Endothelial cell (in vitro differentiated cells): ENCODE measurements at places on chromosomes 13 and 19. TPM values are rescaled to one million over a fixed set of nuclear protein-coding genes. Genes with fewer than 3 reads are reported as not detected.

GRCh38 chr13:71852736-71853135, 14.3 kb downstream of the DACH1 start:
- DNase-seq: no peak

DNA sequence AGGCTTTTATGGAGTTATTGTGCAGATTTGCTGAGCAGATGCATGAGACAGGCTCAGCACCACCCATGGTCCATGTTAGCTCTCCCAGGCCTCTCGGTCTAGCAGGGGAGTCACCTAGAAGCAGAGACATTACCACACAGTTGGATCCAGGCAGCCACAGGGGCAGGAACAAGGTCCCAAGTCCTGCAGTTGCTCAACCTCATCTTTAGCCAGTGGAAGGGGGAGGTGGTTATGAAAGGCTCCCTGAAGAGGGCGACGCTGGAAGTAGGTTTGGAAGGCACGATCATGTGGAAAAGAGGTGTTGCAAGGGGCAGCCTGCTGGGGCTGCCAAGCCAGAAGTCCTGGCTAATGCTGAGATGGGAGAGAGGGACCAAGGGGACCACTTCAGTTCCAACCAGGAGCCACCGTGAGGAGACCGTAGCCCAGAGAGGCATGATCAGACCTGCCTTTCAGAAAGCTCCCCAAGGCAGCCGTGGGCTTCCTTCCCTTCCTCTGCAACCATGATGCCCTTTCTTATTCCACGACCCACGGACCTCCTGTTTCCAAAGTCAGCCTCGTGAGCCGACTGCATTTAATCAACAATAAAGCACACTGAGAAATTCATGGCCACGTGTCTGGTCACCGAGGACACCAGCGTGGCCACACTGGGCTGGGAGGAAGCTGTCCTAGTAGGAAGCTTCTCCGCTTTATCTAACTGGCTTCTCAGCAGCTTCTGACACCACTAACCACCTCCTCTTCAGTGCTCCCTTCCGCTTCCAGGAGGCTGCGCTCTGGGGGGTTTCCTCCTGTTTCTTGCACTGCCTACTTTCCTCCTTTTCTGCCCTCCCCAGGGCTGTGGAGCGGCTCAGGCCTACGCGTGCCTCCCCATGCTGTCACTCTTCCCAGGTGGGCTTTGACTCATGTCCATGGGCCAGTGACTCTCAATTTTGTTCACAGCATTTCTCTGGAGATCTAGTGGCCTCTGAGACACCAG, 2.6 kb downstream of the AP1M1 start:
- no peak for DNase-seq

- no peak for DNase-seq
These were observed 85.3 kb upstream of the MYCBP2 start for GRCh38 chr13:77412116-77412635.

The CYP2S1 gene
- 17.5 TPM for total RNA-seq

The CXCL17 gene
- not detected for total RNA-seq

- DNase-seq: no peak
These were observed 37.1 kb downstream of the MLLT1 start for GRCh38 chr19:6242677-6243076.

The ZFR2 gene
- total RNA-seq: 1.8 TPM

- no peak for DNase-seq
These were observed 8.9 kb downstream of the RASGRP4 start for GRCh38 chr19:38417146-38417543.

DNA sequence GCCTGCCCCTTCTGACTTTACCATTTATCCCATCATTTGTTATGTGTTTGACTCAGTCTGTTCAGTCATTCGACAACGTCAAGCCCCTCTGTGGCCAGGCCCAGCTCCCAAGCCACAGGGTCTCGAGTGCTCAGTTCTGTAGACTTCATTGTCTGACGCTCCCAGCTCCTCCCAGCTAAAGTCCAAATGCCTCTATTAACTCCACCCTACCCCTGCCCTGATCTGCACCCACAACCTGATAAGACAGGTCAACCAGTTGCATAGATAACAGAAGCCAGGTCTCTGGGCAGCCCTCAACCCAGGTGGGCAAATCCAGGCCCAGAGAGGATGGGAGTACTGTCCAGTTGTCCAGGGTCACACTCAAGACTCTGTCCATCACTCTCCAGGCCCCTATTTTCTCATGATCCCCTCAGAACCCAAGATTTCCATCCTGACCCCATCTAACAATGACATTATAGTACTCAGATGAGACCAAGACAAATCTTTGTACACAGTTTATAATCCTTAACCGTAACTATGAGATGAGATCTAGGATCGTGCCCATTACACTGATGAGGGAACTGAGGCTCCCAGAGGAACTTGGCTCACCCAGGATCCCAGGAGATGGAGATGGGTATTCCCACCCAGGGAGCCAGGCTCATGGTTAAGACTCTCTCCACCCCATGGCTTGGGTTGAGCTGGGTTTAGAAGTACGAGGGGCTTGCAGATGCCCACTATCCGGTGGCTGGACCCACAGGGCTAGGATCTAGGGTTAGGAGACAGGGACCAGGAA, 1.1 kb downstream of the TM6SF2 start:
- DNase-seq: no peak

DNA sequence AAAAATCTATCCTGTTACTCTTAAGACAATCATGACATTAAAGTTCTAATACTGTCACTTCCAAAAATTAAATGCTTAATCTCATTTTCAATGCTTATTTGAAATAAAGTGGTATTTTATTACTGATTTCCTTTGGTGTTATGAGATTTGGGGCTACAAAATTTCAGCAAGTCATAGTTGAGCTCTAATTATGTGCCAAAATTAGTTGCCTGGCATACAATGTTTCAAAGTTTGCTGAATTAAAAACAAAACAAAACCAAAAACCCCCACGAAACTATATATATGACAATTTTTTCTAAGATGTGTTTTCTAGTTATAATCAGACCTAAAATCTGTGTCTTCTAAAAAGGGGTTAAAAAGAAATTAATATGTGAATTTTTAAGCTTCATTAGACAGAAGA, 62.2 kb downstream of the KCNRG start:
- DNase-seq: no peak

The CACNA1A gene
- total RNA-seq: 9.0 TPM

DNA sequence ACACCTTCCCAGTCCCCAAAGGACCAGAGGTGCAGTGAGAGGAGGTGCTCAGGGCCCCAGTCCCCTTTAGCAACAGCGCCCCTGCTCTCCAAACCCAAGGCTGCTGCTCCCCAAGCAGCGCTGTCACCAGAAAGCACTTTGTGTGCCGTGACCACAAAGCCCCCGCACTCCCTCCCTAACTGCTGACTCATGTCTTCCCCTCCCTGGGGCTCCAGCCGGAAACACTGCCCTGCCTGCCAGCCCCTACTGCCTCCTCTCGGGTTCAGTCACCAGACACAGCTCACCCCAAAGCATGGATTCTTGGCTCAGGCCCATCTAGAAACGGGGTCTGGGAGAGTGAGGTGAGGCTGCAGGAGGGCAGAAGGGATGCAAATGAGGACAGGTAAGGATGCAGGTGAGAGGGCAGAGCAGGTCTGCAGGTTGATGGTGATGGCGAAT, 4.9 kb upstream of the TNFSF14 start:
- DNase-seq: no peak

DNA sequence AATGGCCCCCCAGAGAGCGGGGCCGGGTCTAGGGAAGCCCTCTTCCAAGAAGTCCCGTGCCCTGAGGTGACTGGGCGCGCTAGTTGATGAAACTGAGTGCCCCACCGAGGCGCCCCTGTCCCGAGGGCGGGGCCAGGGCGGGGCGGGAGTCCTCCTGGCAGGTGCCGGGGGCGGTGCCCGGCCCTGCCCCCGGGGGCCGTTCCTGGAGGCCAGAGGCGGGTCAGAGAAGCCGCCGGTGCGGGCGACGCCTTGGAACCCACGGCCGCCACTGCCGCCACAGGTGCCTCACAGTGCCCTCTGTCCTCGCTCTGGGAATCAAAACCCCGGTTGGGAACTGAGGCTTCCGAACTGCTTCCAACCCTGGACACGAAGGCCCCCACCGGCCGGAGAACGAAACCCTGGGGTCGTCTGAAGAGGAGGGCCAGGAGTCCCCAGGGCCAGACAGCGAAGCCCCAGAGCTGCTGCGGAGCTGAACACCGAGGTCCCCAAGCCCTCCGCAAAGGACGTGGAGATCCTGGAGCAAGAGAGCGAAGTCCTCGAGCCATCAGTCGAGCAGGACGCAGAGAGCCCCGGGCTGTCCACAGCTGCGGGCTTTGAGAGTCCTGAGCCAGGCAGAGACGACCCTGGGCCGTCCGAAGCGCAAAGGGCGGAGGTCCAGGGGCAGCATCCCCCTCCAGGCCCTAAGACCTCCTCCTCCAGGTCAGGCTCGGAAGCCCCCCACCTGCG, at the start of gene MISP3:
MISP3 (plus strand) TSS at position 252 of the 726 bp plus-strand sequence. CDS start 524 bp downstream, outside the sequence.
- no peak for DNase-seq

DNA sequence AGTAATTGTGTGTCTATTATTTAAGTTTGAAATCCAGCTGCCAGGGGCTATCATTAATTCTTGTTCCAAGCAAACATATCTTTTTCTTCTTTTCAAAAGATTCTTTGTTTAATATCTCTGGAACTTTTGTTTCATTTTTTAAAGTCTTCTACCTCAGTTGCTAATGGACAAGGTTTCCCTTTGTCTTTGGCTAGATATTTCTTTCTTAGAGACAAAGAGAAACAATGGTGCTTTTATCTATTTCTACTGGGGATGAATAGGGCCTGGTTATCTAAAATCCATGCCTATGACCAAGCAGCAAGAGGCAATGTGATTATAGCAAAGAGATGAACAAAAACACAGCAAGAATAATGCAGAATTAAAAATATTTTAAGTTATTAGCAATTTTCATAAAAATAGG, 661.3 kb upstream of the KLF12 start:
- DNase-seq: no peak

DNA sequence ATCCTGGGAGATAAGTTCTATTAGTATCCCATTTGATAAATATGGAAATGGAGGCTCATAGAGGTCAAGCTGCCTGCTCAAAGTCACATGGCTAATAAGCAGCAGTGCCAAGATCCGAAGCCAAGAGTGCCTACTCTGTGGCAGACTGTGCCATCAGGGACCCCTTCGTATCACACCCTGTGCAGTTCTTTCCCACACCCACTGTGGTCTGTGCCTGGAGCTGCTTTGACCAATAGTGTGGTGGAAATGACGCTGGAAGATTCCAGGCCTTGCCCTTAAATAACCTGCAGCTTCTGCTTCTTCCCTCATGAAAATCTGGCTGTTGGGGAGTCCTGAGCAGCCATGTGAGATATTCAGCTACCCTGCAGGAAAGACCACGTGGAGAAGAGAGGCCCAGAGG, 10.1 kb downstream of the OPA3 start:
- DNase-seq: no peak

DNA sequence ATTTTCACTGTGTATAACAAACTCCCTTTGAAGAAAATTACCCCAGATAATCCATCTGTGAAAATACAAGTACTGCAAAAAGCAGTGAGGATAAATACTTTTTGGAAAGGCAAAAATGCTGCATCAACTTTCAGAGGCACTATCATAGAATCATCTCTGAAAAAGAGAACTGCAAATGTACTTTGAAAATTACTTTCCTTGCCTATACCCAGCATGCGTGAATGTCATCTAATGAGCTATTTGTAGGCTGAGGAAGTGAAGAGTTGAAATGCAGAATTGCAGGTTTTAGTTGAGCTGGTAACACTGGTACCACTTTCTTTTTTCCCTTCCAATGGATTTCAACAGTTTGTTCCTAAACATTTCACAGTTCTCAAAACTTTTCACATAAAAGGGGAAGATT, 196.7 kb downstream of the TBC1D4 start:
- no peak for DNase-seq

- no peak for DNase-seq
These were observed 154.3 kb downstream of the SIPA1L3 start for GRCh38 chr19:38061294-38061693.

DNA sequence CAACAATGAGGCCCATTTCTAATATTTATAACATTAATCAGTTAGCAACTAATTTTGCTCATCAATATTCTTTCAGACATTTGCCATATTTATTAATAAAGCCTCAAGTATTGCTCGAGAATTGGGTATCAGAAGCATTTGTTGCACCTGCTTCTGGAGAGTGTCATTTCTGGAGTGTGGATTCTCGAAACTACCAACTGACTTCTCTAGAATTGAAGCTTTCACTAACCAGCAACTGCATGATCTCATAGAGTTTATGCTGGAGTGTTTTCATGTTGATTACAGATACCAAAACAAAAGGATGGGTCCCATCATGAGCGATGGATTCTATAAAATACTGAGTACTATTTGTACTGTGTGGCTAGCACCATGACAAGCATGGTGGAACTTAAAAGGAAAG, 121.0 kb upstream of the SLC7A1 start:
- DNase-seq: no peak

GRCh38 chr13:98133946-98134345, 8.9 kb upstream of the FARP1 start:
- no peak for DNase-seq

The PCSK4 gene
- 8.4 TPM for total RNA-seq

GRCh38 chr13:96481482-96481881, 391.6 kb downstream of the HS6ST3 start:
- DNase-seq: no peak

The KLK5 gene
- total RNA-seq: not detected

DNA sequence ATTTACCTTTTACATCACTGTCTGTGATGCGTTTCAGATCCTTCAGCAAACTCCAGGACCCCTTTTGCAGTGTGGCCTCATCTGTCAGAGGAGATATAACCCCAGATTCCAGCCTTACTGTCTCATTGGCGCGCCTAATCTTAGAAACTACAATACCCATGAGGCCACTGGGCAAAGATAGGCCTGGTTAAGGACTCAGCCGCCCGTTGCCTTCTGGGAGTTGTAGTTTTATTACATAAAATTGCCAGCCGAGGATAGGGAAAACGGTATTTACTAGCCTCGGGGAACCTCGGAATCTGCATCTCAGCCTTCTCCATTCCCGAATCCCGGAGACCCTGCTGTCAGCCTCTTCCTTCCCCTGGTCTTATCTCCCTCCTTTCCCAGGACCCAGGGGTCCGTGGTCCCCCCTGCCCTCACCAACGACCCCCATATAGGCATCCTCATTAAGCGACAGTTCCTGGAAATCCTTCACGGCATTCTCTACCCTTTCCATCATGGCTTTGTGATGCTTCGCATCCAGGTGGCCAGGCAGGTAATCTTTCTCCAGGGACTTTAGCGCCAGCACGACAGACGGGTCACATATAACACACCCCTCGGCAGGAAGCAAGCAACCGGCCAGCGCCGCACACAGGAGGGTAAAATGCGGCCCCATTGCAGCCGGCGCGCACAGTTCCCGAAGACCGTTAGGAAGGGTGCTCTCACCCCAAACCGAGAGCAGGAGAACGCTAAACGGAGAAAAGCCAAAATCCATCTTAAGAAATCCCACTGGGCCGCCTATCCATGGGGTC, 1.3 kb downstream of the IZUMO1 start:
- DNase-seq: peak; percentile 60

The KLK8 gene
- not detected for total RNA-seq

GRCh38 chr19:42322305-42322704, 3.1 kb upstream of the MEGF8 start:
- no peak for DNase-seq

GRCh38 chr13:66837246-66837645, 392.9 kb downstream of the PCDH9 start:
- no peak for DNase-seq

- no peak for DNase-seq
These were observed 1.6 kb upstream of the BBC3 start for GRCh38 chr19:47232422-47233211.

GRCh38 chr13:111984349-111984748, 82.6 kb upstream of the SOX1 start:
- DNase-seq: no peak

- no peak for DNase-seq
These were observed 1.3 kb downstream of the B3GNT3 start for GRCh38 chr19:17796013-17796837.
